ENCODE measurements at places on chromosomes 1 and 21.

- DNase-seq, result no peak
Measured at GRCh38 chr1:203039609-203040512, 13.6 kb downstream of the PPFIA4 start.

GRCh38 chr1:201218409-201218808, 27.8 kb downstream of the IGFN1 start:
- no peak for DNase-seq

DNA sequence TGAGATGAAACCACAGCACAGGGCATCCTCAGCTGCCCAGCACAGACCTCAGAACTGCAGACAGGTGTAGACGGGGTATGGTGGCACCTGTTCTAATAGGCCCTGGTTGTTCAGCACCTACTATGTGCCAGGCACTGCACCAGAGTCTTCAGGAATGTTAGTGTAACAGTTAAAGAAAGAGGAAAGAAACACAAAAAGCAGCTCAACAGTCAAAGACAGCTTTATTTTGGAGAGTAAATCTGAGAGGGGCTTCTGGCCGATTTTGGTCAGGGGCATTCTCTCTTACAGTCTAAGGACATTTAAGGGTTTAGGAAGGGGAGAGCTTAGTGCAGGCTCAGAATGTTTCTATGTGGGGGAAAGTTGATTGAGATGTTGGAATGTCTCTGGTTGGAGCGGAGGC, 45.2 kb upstream of the ACTL8 start:
- no peak for DNase-seq

DNA sequence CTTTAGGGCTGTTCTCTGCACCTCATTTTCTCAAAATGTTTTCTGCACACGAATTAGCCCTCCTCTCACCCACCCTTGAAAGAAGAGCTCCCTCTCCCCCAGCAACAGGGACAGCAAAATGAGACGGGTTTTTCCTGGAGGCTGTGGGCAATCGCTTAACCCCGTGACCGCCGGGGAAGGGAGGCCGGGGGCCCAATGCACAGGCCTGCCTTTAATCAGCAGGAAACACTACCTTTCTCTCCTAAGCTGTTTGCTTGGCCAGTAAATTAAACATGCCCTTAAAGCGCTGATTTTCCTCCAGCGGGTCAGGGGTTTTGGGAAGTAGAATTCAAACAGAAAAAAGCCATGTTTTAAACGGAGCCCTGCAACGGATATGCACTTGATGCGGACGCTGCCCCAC, 114.4 kb downstream of the PRDM16 start:
- DNase-seq, result no peak

DNA sequence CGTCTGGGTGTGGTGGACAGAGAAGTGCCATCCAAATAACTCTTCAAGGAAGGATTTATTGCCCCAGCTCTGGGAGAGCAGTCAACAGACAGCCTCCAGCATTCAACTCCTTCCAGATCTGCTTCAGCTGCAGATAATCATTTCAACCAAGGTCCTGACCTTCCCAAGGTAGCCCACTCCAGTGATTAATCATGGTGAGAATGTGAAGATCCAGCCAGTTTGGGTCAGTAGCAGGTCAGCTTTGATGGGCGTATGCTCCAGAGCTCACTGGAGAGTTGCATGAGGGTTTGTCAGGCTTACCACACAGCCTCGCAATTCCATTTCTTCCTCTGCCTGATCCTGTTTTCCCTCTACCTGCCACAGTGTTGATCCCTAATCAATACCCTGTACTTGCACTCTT, 214.5 kb upstream of the ZRANB2 start:
- DNase-seq, result no peak

DNA sequence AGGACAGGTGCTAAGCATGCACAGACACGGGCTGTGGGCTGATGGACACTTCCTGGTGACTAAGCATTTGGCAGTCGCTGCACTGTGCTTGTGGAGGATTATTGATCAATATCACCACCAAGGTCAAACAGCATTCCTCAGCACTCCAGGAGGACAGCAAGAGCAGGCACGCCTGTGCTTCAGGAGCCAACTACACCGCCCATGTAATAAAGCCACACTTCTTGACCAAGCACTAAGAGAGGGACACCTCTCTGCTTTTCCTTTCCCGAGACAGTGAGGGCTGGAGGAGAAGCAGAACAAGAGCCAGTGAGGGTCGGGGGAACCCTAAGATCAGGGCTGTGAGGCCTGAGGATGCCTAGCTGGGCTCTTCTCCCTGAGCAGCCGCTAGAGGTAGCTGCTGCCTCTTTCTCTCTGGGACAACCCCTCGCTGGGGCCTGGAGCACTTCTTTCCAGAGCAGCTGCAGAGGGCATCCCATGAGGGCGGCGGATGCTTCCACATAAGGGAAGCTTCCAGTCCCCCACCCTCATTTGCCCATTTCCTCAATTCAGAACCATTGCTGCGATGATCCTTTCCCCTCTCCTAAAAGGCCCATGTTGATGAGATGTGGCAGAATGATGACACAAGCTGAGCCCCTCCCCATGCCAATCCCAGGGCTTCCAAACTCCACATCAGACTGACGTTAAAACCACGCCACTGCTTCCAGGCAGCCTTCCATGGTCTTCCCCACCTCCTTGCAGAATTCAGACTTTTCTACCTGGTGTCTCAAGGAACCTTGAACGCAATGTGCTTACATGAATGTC, 19.1 kb downstream of the RAB7B start:
- DNase-seq, result peak; percentile 22
